Mucosa of descending colon (tissue), 3 donors: ENCODE measurements at places on chromosomes 6 and 20.

DNA sequence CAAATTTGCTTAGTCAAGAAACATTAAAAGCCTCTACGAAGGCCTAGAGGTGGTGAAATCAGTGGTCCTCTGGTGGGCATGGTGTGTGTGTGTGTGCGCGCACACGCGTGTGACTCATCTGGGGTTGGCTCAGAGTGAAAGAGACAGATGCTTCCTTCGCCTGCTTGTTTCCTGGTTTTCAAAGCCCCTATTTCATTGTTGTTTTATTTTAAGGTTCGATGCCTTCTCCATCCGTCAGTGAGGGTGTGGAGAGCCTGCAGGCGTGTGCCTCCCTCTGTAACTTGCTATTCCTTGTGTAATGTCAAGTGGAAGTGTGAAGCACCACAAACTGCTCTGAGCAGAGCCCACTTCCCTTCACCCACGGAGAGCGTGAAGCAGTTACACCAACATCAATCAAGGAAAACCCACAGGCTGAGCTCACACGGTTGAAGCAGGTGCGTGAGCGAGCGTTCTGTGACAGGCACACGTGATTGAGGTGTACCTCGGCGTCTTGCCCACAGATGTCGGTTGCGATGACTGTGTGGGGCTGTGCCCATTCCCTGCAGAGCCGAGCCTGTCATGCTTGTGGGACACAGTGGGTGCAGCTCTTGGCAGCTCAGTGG, 233.9 kb downstream of the PRL start:
- no peak for DNase-seq

DNA sequence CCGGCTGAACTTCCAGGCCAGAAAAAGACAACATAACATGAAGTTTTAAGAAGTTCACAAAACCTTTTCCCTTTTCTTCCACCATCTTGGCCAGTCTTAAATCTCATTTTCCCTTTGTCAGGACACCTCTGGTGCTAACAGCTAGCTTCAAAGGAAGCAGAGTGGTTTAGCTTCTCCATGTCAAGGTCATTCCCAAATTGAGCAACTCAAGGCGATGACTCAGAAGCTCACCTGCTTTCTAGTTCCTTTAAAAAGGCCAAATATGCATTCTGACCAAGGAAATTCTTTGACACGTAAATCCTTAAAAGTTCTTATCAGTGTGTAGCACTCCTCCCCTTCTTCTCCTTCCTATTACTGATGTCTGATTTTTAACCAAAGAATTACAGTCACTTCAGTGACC, 69.6 kb upstream of the VGLL2 start:
- DNase-seq: no peak

DNA sequence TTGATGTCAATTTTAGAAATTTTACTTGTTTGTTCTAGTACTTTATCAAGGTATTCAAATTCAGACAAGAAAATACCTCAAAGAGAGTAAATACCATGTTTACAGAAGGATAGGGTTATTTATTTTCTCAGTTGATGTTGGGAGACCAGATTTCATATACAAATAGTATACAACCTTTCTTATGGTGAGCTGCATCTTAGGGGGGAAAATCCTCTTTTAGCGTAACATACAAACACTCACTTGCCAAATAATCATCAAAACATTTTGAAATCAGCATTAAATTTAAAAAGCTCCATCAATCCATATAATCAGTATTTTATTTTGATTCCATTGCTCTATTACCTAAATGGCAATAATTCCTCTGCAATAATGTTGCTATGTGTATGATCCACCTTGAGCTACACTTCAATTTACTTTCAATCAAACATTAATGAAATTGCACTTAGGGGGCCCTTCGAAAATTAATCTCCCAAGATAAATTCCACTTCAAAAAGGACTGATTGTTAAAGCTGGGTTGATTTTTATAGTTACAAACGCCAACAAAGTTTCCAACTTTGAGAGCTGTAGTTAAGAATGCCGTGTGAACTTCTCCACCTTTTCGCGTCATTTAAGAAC, 2.2 kb downstream of the NKX2-4 start:
- DNase-seq: no peak

DNA sequence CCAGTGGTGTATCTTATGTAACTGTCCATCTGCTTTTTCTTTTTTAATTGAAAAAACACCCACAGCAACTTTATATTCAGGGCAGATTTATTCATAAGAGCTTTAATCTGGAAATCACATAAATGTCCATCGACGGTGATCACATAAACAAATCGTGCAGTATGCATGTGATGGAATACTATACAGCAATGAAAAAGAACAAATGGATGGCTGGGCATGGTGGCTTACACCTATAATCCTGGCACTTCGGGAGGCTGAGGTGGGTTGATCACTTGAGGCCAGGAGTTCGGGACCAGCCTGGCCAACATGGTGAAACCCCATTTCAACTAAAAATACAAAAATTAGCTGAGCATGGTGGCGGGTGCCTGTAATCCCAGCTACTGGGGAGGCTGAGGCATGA, 39.1 kb downstream of the VSTM2L start:
- DNase-seq: no peak

GRCh38 chr6:51934098-51934497, 153.3 kb downstream of the PKHD1 start:
- DNase-seq: no peak

DNA sequence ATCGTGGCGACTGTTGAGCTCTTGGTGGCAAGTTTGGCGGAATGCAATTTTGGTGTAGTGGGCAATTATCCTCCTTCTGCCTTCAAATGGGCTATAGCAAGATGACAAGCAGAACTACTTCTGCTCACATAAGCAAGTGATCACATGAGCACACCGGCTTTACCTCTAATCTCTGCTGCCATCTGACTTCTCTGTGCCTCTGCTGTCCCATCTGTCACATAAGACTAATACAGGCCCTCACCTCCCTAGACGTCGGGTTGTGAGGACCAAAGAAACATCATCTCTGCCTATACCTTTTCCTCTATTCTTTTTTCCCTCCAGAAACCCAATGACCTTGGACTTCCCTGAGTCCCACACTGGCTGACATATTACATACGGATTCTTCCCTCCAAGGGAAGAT, 13.3 kb upstream of the WTAP start:
- DNase-seq: no peak

GRCh38 chr20:32204205-32205109, 3.1 kb downstream of the PLAGL2 start:
- DNase-seq: no peak

DNA sequence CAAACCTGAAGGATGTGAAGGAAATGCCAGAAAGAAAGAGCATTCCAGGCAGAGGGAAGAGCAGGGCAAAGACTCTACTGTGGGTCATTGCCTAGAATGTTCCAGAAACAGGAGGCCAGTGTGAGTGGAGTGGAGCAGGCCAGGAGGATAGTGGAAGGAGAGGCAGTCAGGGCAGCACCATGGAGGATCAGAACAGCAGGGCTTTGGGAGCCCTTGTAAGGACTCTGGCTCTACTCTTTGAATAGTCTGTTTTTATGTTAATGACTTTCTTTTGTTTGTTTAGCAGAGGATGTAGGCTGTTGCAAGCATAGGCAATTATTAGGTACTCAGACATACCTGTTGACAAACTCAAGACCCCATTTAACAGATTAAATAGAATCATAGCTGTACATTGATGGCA, 23.6 kb upstream of the FBXL4 start:
- no peak for DNase-seq

- DNase-seq: no peak
Measured at GRCh38 chr20:39850821-39851330, 838.2 kb downstream of the MAFB start.

GRCh38 chr20:24746351-24746685, 202.8 kb upstream of the CST7 start:
- DNase-seq: peak; percentile 79

DNA sequence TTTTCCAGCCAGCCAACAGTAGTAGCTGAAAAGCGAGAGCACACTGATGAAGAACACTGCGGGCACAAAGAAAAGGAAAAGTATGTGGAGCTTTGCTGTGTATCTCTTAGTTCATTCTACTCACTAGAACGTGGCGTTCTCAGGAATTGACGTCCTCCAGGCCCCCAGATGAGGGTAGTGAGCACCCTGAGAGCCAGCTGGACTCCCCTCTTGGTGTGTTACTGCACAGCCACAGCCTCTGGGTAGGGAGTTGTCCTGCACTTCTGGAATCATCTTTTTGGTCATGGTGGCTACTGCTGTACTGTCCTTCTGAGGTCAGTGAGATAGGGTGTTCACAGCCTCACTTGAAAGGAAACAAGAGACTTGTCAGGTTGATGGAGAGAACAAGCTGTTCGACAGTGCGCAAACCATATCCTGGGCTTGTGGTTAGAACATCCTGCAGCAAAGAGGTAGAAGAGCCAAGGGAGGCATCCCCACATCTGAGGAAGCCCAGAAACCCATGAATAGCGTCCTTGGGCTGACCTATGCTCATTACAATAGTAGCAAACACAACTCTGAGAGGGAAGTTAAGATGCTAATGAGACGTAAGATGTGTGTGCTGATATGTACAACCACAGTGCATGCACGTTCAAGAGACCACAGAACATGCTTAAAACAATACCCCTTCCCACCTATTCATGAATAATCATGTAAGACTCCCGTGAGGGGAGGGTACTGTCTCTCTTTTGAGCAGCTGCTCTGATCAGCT, 14.6 kb upstream of the HLA-F start:
- peak; percentile 57 for DNase-seq

- DNase-seq: no peak
Measured at GRCh38 chr20:38066969-38067716, 33.6 kb downstream of the RPRD1B start.

- DNase-seq: peak; percentile 80
Measured at GRCh38 chr20:31822421-31823330, 3.5 kb downstream of the MYLK2 start.

DNA sequence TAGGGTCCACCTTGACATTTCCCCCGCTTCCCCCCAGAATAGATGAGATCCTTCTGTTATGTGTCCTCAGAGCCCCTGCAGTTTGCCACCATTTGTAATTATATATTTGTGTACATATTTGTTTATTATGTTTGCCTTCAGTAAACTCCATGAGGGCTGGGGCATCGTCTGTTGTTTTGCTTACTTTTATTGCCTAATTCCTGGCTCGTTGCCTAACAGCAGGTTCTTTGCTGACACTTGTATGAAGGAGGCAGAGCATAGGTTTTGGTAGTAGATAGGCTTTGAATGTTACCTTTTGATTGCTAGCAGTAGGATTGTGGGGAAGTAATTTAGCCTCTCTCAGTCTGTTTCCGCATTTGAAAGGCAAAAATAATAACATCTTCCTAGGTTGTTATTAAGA, 9.9 kb downstream of the MAP3K4 start:
- DNase-seq: no peak

- no peak for DNase-seq
Measured at GRCh38 chr6:43428874-43429273, 1.5 kb downstream of the ABCC10 start.

GRCh38 chr6:31830886-31831335, 3.4 kb downstream of the HSPA1B start:
- no peak for DNase-seq

GRCh38 chr6:160950507-160950906, 41.1 kb upstream of the MAP3K4 start:
- DNase-seq: no peak

- DNase-seq: no peak
Measured at GRCh38 chr6:113755449-113756289, 101.5 kb upstream of the MARCKS start.

DNA sequence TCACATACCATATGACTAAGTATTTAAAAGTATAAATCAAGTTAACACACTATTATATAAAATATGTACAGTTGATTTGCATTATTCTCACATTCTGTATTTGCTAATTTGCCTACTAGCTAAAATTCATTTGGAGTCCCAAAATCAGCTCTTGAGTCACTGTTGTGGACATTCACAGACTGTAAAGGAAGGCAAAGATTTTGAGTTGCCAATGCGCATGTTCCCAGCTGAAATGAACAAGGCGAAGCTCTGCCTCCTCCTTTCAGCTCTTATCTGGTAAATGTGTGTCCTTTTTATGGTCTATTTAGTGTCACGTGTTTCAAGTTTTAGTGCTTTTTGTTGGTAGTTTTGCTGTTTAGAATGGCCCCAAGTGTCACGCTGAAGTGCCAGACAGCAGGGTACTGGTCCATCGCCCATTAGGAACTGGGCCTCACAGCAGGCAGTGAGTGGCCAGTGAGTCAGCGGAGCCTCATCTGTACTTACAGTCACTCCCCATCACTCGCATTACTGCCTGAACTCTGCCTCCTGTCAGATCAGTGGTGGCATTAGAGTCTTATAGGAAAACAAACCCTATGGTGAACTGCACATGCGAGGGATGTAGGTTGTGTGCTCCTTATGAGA, 87.2 kb upstream of the ADTRP start:
- DNase-seq: no peak

DNA sequence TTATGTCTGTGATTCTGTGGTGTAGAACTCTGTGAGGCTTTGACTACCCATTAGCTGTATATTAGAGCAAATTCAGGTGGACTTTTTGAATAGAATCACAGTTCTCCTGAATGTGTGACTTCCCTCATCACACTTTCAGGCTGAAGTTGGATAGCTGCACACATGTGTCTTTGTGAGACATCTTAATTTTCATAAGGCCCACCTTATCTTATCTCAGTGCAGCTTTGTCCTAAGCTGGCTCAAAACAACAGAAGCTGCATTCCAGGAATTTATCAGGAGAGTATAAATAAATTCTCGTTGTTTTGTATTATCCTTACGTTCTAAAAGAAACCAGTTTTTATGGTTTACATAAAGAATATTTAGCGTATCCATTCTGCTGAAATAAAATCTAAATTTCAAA, 26.2 kb upstream of the SLC35D3 start:
- DNase-seq: no peak

DNA sequence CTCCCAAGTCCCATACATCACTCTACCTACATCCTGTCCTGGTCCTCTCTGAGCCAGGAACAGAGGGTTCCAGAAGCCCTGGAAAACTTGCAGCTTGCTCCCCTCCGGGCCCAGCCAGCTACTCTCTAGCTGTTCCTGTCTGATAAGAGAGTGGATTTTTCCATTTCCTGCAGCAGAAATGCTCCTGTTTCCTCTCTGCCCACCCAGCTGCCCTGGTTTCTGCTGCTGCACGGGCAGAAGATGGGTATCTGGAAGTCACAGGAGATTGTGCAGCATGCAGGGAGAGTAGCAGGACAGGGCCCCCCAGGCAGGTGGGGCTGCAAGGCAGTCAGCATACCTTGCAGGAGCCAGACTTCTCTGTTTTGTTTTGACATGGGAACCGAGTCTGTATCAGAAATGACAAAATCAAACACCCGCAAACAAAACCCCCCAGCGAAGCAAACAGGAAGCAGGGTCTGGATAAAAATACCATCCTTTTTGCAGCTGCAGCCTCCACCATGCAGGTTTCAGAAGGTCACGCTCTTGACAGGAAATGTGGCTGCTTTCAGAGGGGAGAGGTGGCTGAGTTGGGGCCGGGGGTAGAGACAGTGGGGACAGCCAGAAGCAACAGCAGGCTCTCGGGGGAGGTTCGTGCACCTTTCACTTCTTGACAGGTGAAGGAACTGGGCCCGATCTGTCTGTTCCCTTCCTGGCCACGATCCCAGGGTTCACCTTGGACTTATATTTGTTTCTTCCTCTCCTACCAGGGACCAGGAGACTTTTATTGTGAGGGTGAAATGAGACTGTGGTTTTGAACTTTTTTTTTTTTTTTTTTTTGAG, 50.8 kb upstream of the FAM83D start:
- DNase-seq: peak; percentile 57

DNA sequence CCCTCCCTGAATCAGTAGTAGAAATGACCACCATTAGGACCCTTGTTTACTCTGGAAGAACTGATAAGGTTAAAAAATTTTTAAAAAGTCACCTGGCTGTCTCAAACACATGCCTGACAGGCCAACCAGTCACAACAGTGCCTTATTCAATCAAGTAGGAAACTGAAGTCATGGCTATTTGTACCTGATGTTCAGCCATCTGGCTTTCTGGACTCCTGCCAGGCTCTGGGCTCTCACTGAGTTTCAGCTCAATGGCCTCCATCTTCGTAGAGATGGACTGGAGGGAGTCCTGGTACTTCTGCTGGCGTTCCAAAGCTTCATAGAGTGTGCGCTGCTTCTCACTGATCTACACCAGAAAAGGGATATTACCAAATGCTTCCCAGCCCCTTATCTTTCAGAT, 343.8 kb downstream of the SYNE1 start:
- DNase-seq: no peak
